ENCODE measurements at places on chromosomes 1 and 21.

DNA sequence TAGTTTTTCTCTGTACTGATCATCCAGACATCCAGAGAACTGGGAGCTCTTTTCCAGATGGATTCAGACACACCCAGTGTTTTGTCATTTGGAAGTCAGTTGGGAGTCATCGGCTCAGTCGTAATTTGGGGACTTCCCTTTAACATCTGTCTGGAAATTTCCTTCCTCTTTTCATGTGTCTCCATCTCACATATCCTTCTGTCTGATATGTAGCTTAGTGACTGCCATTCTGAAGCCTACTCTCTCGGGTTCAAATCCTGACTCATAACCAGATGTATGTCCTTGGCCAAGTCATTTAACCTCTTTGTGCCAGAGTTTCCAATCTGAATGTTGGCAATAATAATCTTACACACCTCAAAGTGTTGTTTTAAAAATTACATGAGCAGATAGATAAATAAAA, 3.0 kb downstream of the MORC3 start:
- no peak for ATAC-seq

GRCh38 chr1:222105393-222105737, 363.5 kb upstream of the DUSP10 start:
- no peak for ATAC-seq

DNA sequence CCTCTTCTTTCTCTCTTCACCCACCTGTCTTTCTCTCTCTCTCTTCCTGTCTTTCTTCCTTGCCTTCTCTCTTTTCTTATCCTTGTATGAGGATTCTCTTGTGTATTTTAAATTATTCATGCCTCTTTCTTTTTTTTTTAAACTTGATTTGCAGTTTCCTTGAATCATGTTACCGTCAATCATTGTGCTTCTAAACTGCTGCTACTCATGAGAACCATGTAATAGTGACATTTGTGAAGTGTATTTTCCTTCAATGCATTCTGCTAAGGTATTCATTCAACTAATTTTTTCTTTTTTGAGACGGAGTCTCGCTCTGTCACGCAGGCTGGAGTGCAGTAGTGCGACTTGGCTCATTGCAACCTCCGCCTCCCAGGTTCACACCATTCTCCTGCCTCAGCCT, 539.1 kb upstream of the BRINP3 start:
- ATAC-seq = no peak

DNA sequence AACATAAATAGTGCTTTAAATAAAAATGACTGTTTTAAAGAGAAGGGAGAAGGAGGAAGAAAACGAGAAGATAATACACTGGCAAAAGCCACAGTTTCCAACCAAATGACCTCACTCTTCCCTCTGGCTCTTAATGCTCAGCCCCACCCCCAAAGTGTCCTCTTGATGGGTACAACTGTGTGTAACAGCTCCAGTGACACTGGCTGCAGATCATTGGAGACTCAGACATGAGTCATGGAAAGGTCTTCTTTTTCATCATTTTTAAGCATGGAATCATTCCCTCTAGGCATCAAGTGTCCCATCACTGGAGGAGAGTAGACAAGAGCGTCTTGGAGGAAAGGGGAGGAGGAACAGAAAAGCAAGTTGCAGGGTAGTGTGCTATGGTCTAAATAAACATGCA, 333.0 kb downstream of the PAPPA2 start:
- no peak for ATAC-seq

GRCh38 chr1:14262637-14263036, 335.8 kb upstream of the KAZN start:
- no peak for ATAC-seq

DNA sequence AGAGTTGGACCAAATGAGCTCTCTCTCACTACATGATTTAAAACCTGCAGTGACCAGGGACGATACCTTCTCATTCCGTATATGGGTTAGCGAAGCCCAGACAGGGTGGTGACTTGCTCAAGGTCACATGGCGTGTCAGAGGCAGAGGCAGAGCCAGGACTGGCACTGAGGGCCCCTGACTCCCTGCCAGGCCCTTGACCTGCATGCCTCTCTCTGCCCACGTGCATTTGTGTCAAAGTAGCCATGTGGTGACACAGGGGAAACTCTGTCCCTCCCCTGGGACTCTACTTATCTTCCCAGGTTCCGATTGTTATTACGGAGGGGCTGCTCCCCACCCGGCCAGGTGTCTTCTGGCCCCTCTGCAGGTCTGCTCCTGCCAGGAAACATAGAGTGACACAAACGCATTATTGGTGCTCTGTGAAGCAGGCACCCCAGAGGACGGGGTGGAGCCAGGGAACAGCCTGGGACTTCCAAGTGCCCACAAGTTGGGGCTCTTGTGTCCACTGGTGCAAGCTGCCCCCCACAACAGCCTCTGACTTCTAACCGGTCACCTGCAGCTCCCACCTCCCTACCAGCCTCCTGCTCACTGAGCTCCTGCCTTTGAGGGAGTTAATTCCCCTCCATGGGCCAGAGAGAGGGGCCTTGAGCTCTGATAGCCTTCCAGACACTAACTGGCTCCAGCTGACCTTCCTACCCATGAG, 7.3 kb upstream of the TINAGL1 start:
- ATAC-seq = no peak

DNA sequence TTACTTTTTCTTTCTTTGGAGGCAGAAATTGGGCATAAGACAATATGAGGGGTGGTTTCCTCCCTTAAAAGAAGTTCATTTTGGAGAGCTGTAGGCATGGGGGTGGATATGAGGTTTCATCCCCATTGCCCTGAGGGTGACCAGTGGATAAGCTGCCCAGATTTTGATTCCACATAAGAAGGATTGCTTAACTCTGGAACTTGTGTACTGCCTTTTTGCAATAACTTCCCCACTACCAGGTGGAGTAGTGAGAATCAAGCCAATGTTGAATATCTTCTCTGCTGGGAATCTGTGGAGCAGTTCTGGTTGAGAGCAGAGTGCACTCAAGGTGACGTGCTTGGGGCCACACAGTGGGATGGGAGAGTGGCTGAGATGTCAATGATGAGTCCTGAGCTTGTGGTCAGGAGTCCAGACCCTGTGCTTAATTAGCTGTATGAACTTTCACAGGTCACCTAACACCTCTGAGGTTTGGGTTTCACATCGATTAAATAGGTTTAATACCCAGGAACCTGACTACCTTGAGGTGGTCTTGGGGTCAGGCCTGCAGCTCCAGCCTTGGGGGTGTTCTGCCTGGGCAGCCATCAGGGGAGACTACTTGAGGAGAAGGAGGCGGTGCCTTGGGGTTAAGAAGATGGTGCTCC, 152.9 kb downstream of the FCRL5 start:
- no peak for ATAC-seq

DNA sequence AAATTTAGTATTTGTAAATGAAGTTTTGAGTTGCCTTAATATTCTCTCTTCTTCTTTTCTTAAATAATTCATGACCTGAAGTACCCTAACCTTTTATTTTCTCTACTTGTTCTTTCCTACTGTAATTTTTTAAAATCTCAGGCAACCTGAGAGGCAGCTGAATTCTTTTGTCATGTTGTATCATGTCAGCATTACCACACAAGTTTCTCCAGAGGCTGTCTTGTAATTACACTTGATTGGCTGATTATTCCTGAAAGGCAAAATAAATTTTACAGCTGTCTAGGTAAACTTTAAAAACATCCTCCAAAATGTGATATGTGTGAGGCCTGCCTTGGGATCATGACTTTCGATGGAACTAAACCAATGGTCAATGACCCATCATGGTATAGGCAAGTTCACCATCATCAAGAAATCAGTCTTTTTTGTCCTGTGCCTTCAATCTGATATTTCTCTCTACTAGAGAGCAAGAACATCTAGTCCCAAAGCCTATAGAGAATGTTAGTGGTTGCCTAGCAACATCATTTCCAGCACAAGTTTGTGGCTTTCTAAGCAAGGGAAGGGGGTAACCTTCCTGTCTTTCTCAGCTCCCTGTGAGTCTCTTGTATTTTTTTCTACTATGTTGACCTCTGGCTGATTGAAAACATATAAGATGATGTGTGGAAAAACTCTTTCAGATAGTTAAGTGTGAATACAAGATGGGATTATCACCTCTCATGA, 115.5 kb downstream of the GABPA start:
- ATAC-seq = no peak

- ATAC-seq = no peak
These were observed 292.1 kb upstream of the VAMP3 start for GRCh38 chr1:7478809-7479499.
